ENCODE measurements at places on chromosomes 16 and 17.

DNA sequence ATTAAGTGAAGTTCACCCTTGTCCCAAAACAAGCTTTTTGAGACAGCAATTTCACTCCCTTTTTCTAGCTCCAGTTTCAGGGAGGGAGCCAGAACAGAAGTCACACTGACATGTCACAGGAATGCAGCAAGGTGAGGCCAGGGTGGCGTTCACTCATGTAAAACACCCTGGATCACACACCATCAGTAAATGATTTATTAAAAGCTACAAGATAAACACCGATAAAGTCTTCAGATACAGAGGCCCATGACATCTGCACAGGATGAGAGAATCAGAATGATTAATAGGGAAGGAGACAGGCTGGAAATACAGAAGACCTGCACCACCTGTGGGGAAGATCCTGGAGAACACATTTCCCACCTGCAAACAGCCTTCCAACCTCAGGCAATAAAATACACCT lies 77.5 kb upstream of the DYNLRB2 start:
- DNase-seq = peak; percentile 9

DNA sequence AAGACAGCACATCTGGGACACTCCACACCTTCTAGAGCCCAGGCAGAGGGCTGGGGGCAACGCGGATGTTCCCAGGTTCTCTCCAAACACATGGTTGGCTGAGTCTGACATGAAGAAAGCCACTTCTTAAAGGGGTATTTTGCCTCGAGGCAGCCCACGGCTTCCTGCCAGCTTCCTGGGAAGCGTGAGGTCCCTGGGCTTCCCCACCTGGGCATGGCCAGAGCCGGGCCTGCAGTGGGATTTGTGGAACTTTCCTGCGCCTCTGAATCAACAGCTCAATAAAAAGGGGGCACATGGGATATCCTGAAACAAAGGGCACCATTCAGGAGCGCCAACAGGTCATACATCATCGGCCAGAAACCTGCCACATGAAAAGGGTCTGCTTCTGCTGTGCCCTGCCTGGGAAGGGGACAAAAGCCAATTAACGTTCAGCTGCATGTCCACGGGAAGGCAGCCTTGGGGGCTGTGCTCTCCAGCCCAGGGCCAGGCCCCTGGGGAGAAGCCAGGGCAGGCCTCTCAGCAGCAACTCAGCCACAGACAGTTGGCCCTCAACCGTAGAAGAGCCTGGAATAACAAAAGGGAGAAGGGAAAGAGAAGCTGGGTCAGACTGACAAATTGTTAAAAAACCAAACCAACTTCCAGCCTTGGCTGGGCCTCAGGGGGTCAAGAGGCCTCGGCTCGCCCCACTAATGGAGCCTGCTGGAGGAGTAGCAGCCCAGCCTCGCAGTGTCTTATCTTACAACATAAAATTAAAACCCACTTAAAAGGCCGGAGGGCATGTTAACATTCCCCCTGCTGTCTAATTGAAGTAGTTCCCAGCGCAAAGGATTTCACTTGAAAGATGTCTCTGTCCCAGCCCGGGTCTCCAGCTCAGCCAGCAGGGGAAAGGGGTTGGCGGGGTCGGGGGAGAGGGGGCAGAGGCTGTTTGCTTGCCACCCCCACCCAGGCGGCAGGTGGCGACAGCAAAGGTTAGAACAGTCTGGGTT lies 34.2 kb downstream of the TBX4 start:
- DNase-seq = peak; percentile 81

DNA sequence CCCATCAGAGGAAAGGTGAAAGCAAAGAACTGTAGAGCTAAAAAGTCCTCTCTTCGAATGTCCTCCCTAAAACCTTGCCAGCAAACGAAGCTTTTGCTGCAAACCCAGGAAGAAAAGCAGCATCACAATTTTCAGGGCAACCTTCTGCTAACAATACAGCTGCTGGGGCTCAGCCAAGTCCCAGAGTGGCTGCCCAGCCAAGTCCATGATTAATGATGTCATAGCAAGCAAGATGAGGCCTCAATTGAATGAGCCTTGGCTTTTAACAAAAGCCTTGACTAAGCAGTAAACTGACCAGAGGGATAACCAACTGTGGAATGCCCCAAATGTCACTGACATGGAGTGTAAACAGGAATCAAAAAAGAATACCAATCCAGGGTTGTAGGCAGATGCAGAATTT lies 342.7 kb downstream of the PMP22 start:
- no peak for DNase-seq

DNA sequence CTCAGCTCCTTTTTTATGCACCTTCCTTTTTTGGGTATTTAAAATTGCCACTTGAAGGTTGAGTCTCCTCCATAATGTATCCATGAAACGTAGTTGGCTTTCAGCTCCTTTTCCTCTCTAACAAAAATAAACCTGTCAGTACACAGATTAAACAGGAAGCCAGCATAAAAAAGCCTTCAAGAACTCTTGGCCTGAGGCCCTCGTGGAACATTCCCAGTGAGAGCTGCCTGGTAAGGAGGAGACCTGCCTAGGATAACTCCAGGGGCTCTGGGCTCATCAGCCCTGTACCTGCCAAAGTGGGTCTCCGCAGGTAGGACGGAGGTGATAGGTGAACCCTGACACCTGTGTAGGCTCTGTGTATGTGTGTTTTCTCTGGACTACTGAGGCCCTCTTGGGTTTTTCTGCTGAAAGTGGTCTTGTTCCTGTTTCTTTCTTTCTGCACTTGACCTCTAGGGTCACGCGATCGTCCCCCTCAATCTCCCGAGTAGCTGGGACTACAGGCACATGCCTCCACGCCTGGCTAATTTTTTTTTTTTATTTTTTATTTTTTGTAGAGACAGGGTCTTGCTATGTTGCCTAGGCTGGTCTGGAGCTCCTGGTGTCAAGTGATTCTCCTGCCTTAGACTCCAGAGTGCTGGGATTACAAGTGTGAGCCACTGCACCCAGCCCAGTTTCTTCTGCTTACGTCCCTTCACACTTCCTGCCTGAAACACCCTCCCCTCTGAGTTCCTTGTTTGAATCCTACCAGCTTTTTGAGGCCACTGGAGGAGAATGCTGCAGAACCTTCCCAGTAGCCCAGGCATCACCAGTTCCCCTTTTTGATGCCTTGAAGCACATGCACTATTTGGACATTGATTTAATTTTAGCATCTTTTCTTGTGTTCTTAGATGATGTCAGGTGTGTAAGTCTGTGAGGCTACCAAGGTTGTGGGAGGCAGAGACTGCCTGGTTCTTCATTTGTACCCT lies 9.8 kb downstream of the PGS1 start:
- no peak for DNase-seq

DNA sequence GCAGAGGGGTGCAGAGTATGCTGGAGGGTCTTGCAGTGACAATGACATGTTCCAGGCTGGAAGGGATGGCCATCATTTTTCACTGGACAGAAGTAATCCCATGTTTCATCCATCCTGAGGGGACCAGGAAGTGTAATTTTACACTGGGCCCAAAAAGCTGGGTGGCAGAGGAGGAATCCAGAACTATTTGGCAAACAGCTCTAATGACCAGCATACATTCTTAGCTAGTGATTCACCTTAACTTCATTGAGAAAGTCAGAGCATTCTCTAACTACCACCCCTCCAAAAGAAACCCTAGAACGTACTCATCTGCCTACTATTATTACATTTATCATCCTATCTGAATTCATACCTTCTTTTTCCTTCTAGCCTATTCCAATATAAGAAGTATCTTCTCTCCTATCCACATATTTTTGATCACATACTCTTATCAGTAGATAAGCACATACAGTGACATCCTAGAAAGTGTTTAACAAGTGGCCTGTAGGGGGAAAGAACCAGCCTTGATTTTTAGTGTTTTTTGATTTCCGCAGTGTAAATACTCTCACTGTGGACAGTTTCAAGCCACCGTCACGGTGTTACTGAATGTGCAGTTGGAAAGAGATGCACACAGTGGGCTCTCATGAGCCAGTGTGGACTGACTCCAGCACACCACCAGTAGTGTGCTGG lies 118.1 kb downstream of the FTO start:
- DNase-seq = no peak

DNA sequence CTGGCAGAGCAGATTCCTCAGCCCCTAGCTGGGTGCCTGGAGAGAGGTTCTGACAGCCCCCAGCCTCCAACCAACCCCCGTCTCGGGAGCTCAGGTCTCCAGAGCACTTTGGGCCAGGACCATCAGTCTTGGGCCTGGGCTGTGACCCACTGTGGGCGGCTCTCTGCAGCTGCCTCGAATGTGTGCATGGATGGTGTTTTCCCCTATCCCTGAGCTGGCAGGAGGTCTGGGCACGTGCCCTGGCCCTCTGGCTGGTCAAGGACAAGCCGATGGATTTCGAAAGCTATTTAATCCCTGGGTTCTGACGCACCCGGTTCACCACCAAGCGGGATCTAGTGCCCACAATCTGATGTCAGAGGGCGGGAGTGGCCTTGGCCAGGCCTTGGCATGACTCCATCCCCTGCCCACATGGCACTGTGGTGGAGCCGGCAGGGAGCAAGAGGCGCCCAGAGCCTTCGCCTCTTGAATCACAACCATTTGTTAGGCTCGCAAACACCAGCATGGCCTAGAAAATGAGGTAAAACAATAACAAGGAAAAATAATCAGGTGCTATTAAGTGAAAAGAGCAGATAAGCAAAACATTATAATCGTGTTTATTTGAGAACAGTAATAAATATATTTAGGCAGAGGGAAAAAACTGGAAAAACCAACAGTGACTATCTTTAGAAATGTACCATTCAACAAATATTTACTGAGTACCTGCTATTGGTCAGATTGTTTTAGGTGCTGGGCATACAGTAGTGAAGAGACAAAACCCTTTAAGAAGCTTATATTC lies 69.3 kb upstream of the TOB1 start:
- no peak for DNase-seq

- DNase-seq = no peak
Observed at GRCh38 chr16:72999541-73000019, 48.3 kb downstream of the ZFHX3 start.

DNA sequence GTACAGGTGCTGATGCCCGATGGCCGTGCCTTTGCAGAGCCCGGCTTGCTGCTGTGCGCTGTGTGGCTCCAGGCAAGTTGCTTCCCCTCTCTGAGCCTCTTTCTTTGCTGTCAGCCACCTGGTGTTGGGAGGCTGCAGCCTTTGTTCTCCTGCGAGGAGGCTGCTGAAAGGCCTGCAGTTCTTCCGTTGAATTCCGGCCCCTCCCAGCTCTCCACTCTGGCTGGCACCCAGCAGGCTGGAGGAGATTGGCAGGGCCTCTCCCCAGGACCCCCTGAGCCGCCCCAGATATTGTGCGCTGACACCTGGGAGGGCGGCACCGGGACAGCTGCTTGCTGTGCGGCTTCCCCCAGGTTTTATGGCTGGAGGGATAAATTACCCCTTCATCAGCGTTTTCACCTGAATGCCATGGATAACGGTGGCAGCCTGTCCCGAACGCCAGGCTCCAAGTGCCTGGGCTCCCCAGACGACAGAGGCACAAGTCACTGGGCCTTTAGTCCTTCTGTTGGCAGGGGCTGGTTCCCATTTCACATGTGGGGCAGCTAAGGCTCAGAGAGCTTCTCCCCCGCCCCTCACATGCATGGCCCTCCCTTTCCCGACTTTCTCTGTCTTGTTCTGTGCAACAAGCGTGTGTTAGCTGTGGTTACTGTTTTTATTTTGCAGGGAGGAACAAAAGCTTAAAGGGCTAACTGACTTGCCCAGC lies 35.1 kb upstream of the GSE1 start:
- no peak for DNase-seq

DNA sequence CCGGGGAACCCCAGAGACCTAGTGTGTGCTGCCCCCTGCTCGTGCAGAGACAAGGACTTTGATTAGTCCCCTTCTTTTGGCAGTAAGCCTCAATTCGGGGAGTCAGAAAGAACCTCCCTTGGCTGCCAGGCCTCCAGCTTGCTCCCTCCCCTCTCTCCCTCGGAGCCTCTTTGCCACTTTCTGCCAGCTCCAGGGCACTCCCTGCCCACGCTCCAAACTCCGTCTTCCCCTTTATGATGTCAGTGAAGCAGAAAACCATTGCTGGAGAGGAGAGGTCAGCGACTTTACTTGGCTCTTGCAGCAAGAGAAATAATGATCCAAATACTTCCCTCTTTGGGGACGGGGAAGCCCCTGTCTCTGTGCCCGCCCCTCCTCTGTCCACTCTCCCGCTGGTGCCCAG lies 28.1 kb downstream of the TTYH2 start:
- DNase-seq = no peak

GRCh38 chr16:24986512-24987303 lies 28.5 kb downstream of the ARHGAP17 start:
- DNase-seq = no peak

DNA sequence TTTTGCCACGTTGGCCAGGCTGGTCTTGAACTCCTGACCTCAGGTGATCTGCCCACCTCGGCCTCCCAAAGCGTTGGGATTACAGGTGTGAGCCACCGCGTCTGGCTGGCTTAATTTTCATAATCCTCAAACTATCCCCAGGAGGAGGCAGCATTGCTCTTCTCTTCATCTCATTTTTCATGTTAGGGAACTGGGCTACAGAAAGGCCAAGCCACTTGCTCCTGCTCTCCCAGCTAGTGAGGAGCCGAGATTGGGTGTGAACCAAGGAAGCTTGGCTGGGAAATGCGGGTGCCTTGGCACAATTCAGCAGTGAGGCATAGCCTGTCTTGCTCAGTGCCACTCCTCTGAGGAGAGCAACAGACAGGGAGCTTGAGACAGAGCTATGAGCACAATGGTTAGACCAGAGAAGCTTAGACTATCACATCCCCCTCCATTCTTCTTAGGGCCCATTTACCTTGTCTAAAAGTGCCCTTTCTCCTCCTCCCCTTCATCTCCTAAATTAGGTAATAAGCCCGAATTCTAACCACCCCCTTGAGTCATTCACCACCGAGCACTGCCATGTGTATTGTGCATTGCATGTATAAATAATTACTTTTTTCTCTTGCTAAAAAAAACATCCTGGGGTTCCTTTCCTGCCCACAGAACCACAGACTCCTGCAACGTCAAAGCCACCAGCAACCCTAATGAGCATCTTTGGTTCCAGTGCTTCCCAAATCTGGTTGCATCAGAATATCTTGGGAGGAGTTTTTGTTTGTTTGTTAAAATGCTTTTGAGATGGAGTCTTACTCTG lies 20.0 kb upstream of the KIF19 start:
- no peak for DNase-seq

DNA sequence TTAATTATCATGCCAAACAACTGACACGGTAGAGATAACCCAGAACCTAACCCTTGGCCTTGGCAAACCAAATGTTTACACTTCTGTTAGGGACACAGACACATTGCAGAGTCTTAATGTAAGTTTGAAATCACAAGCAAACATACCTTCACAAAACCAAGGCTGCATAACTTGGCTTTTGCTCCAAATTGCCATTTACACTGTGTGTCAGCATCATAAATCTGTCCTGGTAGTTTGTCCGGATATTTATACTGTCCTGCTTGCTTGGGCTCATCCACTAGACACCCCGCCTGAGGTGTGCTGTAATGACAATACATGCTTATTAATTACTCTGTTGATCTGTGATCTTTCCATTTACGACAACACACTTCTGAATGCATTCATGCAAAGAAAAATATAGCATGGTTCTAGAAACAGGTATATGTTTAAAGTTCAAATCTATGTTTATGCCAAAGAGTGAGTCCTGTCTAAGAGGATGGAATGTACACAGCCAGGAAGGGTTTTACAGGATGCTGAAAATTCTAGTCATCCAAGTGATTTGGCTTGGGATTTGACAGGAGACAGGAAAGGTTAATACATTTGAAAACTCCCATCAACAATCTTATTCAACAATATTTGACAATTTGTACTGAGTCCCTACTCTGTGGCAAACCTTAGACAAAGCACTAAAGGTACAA lies 81.1 kb downstream of the ADAMTS18 start:
- no peak for DNase-seq

Measured in eye (tissue), 1 donor.